ENCODE measurements at places on chromosomes 1 and 21. TPM values are rescaled to one million over a fixed set of nuclear protein-coding genes. Genes with fewer than 3 reads are reported as not detected.

The EXTL1 gene
- 0.82 TPM for polyA plus RNA-seq

The PALMD gene
- 4.6 TPM for polyA plus RNA-seq

The HNRNPR gene
- 148 TPM for polyA plus RNA-seq

DNA sequence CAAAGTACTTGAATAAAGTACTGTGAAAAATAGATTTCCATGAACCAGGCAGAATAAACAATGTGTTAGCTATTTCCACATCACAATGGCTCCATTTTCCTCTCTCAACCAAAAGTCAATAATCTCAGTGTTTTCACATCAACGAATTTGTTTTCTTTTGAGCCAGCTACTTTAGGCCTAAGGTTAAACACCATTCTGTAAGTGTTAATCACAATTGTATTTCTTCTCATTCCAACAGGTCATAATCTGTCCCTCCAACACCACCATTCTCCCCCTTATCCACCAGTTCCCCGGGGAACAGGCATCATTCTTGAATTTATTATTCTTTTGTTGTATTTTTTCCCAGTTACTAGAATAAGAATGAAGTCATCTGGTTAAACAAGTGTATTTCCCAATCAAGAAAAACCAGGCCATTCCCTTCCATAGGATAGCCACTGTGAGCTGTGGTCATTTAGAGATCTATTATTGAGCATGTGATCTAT is 66.2 kb upstream of the PALMD start:
- no peak for DNase-seq

DNA sequence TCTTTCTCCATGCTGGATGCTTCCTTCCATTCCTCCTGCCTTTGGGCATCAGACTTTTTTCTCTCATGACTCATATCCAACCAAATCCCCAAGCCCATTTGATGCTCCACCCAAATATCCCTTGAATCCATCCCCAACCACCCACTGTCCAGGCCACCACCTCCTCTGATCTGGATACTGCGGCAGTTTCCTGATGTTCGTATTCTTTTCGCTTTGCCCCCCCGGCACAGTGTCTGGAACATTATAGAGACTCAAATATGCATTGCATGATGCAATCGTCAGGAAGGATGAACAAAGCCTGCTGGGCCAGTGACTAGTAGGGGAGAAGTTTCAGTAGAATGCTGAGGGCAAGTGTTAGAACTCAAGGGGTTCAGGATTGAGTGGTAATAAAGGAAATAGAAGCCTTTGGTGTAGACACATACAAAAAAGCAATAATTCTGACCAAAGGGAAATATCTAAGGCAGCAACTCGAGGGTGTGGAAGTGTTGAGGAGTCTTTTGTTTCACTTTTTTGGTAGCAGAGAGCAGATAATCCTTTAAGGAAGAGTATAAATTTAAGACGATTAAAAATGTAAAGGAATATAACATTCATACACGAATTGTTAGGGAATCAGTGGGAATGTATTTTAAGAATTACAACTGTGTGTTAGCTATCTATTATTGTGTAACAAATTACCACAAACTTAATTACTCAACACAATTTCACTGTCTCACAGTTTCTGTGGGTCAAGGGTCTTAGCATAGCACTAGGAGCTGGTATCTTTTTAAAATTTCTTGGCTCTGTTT is 7.5 kb downstream of the S100A11 start:
- DNase-seq, result no peak

DNA sequence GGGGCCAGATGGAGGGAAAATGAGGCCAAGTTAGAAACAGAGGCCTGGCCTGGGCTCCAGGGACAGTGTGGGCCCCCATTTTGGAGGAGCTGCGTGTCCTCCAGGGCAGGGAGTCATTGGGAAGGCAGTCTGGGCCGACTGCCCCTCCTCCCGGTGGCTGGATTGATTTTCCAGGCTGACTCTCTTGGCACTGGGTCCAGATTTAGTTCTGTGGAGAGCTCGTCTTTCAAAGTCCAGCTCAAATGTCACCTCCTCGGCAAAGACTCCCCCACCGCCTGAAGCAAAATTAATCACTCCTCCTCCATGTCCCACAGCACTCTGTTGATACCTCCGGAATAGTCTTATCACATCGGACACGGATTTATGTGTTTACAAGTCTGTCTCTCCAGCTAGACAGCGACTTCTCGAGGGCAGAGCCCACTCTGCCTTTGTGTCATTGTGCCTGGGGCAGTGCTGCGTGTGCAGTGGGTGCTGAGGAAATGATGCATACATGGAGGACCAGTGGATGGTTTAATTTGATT is 175.1 kb downstream of the CAMTA1 start:
- DNase-seq, result no peak

DNA sequence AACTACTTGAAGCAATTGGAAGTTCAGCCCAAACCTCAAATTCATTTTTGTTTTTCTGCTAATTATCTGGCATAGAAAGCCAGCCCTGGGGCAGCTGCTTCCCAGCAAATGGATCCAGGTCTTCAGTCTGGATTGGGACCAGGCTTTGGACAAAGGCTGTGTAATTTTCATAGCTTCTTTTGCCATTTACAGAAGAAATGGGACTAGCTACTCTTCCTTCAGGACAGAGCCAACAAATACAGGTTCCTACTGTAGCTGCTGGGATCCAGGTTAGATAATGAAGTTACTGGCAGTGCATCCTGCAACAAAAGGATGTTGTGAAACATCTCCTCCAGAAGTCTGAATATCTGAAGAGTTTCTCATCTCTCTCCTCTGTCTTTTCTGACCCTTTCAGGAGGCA is 171.5 kb upstream of the CAMK1G start:
- DNase-seq, result no peak

GRCh38 chr1:113074237-113074636 is 1.2 kb downstream of the LRIG2 start:
- no peak for DNase-seq

- DNase-seq, result no peak
Measured at GRCh38 chr21:17576080-17576835, 36.4 kb downstream of the BTG3 start.

- no peak for DNase-seq
Measured at GRCh38 chr1:70091811-70092210, 113.6 kb downstream of the LRRC40 start.

DNA sequence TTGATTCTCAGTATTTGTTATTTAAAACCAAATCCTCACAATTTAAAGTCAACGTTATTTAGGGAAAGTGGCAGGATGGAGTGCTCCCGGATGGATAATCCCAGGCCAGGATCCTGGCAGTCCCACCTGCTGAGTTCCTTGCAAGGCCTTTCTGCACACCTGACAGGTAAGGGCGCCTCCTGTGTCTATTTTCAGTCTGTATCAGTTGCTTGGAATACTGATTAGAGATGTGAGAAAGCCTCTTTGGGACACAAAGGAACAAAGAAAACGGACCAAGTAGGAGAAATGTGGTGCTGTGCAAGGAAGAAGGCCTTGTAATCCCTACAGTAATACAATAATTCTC is 12.2 kb downstream of the STYXL2 start:
- no peak for DNase-seq

DNA sequence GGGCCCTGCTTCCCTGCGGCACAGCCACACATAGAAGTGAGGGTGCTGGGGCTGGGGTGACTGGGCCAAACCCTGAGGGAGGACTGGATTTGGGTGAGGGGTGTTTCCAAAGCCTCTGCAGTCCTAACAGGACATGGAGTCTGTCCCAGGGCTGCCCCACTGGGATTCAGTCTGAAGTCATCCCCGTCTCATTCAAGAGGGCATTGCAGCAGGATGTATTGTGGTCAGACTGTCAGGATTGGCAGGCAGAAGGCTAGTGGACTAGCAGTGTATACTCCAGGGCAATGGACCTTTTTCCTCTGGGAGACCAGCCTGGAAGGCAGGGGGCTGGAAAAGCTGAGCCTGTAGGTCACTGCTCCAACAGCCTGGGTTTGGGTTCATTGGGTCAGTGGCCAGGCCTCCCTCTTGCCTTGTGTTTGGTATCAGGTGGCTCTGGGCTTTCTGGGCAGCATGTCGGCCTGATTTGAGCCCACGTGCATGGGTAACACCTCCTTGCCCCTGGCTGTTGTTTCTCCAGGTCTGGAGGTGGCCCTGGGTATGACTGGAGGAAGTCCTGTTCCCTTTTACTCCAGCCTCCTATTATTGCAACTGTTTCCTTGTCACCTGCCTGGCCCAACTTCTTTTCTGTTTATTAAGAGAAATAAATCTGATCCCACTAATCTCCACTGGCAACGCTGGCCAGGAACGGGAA is 41.0 kb upstream of the SYNC start:
- no peak for DNase-seq

GRCh38 chr1:9302745-9303524 is 10.2 kb downstream of the SPSB1 start:
- DNase-seq, result peak; percentile 48

DNA sequence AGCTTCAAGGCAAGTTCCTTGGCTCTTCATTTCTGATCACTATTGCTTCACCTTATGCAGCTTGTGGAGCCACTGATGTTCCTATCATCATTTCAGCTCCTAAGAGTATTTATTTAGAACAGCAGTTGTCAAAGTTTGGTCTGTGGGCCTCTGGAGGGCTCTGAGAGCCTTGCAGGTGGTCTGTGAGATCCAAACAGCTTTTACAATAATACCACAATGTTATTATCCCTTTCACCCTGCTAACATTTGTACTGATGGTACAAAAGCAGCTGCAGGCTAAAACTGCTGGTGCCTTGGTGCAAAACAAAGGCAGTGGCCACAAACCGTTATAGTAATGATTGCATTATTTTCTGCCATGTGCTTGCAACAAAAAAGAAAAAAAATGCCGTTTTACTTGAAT is 33.8 kb downstream of the PATJ start:
- DNase-seq, result no peak

- no peak for DNase-seq
Measured at GRCh38 chr1:90127288-90127953, 132.5 kb downstream of the ZNF326 start.

- no peak for DNase-seq
Measured at GRCh38 chr1:110708974-110709440, 34.3 kb upstream of the KCNA3 start.

DNA sequence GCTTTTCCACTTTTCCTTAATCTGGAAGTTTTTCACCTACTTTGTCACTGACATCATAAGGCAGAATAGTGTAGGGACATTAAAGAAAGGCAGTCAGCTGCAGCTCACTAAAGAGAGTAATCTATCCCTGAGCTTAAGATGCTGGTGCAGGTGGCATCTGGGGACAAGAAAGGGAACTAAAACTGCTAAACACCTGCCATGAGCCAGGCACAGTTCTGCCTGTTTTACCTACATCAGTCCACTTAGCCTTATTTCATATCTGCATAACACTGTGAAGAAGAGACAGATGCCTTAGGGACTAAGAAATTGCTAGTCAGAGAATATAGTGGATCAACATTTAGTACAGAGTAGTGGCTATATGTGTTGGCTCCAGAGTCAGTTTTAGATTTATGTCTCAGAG is 88.1 kb downstream of the GPATCH2 start:
- DNase-seq, result no peak

- DNase-seq, result no peak
Measured at GRCh38 chr1:245007852-245008251, 143.5 kb upstream of the HNRNPU start.

- no peak for DNase-seq
Measured at GRCh38 chr1:206684003-206684402, 702 bp upstream of the MAPKAPK2 start.
